Cardiac fibroblast (primary cell): ENCODE measurements at places on chromosomes 3 and 15.
A peak's percentile ranks its signal among the peaks of the same experiment; 100 is the strongest.

- DNase-seq = peak; percentile 83
Measured at GRCh38 chr15:63238796-63239195, 38.6 kb upstream of the APH1B start.

DNA sequence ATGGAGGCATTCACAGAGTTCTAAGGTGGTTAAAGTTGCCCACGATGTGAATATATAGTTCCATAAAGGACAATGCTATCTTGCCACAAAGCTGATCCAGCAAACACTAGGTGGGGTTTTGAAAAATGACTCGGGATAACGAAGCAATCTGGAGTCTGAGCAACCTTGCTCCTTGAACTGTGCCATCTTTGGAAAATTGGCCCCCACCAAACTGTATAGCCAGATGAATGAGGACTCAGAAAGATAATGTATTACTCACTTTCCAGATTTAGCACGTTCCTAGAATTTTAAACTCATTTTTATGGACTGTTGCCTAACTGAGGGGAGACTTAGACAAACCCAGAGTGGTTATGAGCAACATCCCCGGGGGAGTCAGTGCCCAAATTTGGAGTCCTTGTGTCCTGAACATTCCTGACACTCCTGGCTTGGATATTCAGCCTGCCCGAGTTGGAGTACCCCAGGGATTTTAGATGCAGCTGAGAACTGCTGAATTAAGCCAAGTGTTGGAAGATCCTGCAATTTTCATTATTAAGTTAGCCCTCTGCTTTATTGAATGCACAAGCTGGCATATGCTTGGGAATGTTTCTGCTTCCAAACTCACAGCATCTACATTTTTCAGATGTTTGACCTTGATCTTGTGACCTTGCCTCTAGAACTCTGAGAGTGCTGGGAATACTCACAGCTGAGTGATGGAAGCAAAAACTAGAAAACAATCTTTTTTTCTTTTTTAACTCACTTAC, 8.8 kb upstream of the MAGI1 start:
- DNase-seq = peak; percentile 94

DNA sequence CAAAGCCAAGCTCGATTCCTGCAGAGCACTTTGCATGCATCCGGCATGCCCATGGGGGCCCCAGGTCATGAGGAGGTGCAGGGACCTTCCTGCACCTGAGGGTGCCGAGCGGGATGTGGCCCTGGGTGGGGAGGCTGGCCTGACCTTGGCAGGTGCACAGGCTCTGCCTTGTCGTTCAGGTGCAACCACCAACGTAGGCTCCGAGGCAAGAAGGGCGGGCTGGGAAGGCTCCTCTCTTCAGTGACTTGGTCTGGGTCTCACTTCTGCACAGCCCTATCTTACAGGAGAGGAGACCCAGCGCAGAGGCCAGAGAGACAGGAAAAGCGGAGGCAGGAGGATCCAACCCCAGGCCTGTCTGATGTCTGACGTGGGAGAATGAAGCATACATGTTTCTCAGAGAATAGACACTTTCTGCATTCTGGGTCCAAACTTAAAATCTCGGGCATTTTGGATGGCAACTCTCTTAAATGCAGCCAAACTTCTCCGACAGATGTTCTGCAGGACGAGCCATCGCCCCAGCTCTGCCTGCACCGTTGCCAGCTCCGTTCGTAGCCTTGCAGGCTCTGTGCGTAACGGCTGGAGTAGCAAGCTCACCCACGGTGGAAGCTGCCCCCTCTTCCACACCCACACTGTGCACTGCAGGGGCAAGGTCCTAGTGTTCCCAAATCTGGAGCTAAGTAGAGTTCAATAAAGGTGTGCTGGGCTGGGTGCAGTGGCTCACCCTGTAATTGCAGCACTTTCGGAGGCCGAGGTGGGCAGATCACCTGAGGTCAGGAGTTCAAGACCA, 60.8 kb upstream of the SNRPA1 start:
- DNase-seq = no peak

- DNase-seq = no peak
Measured at GRCh38 chr3:71149959-71150954, 433.3 kb downstream of the FOXP1 start.
